ENCODE measurements at places on chromosomes 1 and 21.

- DNase-seq, result peak; percentile 54
Measured at GRCh38 chr1:112803906-112804762, 89.0 kb upstream of the PPM1J start.

GRCh38 chr1:102588536-102588935 is 519.8 kb downstream of the COL11A1 start:
- DNase-seq, result no peak

- no peak for DNase-seq
Measured at GRCh38 chr1:161219078-161219892, 4.1 kb downstream of the APOA2 start.

DNA sequence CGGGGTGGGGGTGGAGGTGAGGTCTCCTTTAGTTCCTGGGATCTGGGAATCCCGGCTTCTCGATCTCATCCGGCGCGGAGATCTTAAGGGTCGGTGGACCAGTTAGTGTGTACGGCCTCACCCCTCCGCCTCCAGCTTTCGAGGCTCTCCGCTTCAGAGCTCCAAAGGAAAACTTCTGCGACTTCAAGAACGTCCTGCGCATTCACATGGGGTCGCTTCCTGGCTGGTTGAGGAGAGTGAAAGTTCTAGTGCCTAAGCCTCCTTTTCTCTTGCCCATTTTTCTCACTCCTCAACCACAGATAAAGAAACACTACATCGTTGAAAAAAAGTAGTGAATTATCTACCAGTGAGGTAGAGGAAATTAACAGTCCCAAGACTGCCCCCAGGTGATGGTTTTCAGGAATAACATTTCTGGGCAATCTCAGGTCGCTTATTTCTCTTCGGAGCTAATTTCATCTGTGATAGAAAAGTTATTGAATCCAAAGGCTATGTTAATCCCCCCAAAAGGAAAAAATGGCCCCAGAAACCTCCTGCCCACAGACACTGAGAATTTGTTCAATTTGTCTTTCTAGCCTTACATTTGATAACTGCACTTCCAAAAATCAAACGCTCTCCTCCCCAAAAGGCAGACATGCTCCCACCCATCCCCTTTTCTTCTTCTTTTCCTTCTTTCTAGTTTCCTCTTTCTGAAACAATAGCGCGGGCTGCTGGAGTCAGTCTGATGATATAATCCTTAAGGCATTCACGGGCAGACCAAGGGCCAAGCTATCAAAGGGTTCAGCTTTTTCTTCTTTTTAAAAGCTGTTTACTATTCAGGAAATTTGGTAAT is 20.6 kb upstream of the TBX15 start:
- peak; percentile 42 for DNase-seq

- no peak for DNase-seq
Measured at GRCh38 chr1:89781494-89782126, 39.2 kb upstream of the LRRC8D start.

DNA sequence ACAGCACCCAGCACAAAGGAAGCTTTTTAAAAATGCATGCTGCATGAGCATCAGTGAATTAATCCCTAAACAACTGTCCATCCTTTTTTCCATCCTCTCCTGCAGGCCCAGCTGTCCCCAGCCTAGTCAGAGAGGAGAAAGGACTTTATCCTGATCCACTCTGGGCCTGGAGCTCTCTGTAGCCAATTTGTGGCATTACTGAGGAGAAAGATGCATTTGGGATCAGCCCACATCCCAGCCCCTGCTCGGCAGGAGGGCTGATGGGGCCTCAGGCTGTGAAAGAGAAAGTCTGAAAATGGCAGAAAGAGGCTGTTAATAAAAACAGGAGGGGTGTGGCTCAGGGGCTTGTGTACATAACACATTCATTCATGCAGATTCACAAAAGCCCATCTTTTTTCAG is 37.5 kb upstream of the ATP2B4 start:
- no peak for DNase-seq

GRCh38 chr1:209104646-209105045 is 478.9 kb upstream of the CAMK1G start:
- no peak for DNase-seq

DNA sequence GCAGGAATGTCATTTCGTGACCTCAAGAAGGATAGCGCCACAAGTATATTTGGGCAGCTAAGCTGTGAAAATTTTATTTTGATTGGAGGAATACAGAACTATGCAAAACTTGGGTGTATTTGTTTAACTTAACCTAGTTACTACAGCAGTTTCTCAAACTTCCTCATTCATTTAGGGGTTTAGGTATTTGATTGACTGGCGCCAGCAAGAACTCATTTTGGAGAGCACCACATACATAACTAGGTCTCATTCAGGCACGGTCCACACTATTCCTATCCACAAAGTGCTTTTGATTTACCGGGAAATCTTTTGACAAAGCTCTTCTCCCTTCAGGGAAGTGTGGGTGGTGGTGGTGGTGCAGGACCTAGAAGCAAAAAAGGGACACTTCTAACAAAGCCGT is 155.1 kb upstream of the NRIP1 start:
- DNase-seq, result no peak

DNA sequence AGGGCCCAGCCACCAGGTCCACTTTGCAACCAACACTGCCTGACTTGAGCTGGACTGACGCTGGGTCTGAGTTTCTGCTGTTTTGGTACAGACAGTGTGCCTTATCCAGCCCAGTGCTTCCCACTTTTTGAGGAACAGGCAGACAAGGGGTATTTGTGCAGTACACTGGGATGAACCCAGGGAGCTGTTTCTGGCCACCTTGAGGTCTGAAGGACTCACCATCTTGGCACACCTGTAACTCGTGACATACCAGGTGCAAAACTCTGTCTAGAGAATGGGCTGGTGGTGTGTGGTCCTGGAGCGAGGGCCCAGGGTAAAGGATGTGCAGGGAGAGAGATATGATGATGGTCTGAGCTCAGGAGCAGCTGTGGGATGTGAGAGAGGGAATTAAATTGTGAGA is 148.6 kb downstream of the PCP4 start:
- no peak for DNase-seq

GRCh38 chr1:199452627-199453026 is 574.9 kb upstream of the NR5A2 start:
- DNase-seq, result no peak

DNA sequence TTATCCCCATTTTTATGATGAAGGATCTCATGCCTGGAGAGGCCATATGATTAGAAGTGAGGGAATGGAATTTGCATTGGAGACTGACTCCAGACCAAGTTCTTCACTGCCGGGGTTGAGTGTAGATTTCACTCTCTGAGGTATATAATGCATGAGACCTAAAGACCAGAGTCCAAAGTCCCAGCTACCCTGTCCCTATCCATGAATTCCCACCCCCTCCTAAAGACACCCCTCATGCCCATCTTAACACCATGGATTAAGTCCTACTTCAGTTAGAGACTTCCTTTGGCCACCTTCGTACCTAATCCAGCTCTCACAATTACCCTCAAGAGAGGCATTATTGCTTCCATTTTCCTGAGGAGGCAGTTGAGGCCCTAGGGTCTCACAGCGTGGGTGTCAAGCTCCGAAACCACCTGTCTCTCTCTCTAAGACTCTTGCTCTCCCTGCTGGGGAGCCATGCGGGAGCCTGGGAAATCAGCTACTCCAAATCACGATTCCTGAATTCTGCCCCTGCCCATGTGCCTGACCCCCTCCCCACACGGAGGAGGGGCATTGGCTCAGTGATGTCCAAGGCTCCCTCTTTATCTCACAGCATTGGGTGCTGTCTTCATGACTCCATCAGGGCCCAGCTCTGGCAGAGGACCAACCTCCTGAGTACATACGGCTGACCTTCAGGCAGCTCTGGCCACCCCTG is 11.7 kb upstream of the FOXO6 start:
- DNase-seq, result no peak

DNA sequence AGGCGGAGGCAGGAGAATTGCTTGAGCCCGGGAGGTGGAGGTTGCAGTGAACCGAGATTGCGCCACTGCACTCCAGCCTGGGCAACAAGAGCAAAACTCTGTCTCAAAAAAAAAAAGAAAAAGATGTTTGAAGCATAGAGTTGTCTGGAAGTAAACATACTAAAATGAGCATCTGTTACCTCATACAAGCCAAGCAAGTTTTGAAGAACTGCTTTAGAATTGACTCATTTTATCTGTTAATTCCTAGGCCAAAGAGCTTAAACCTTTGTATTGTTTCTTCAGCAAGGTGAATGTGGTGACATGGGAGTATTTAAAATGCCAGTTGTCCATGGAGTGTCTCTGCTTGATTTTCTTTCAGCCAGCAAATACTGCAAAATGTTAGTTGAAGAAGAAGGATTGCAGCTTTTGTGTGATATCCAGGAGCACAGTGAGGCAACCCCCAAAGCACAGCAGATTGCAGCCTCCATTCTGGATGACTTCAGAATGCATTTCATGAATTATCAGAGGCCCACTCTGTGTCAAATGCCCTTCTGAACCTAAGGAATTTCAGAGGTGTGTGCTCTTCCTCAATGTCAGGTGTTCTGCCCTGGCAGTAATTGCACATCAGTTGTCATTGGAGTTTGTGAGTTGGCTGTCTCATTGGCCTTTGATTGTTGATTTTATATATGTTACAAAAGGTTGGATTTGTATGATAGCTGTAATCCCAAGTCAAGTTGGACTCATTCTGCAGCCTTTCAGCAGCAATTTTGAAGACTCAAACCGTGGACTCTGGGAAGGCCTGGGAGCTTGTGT is 28.9 kb downstream of the ECHDC2 start:
- DNase-seq, result no peak

DNA sequence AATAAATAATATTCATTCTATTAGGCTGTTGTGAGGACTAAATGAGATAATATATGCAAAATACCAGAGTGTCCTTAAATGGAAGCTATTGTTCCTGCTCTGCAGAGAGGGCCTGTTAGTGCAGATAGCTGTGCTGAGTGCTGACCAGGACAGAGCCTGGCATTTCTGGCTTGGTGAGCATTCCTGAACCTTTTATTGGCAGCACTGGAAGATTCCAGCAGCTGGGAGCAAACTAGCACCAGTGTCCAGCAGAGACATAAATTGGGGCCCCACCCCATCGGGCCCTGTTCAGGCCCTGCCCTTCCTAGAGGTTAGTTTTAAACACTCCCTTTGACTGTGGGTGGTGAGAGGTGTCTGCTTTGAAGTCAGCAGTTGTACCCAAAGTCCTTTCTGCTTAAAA is 85.9 kb upstream of the GADD45A start:
- no peak for DNase-seq

DNA sequence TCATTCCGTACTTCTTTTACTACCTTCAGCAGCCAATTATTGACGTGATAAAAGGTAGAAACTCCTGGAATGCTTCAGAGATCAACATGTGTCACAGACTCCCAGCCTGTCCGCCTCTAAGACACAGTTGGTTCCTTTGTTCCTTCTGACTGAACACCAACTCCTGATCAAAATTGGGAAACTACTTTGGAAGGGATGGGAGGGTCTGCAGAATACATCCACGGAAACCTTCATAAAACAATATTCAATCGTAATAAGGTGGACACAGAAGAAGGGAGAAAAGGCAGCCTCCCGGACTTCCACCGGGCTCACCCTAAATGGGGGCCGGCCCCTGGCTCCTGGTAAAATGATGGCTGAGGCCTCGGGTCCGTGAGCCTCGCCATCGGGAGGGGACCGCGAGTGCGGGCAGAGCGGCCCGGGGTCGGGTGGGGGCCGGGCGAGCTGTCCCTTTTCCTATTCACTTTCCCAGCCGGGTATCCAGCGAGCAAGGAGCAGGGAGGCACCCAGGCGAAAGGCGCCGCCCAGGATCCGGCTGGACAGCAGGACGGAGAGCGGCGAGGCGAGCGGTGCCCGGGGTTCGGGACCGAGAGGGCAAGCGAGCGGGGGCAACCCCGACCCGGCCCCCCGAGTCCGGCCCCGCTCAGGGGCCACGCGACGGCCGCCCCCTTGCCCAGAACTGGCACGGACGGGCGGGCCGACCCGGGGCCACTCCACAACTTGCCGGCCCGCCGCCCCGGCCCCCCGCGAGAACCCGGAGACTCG is 805 bp downstream of the NRIP1 start:
- no peak for DNase-seq

GRCh38 chr1:15323351-15323988 is 76.4 kb downstream of the FHAD1 start:
- peak; percentile 75 for DNase-seq

- no peak for DNase-seq
Measured at GRCh38 chr1:86489242-86489878, 20.6 kb downstream of the CLCA1 start.

DNA sequence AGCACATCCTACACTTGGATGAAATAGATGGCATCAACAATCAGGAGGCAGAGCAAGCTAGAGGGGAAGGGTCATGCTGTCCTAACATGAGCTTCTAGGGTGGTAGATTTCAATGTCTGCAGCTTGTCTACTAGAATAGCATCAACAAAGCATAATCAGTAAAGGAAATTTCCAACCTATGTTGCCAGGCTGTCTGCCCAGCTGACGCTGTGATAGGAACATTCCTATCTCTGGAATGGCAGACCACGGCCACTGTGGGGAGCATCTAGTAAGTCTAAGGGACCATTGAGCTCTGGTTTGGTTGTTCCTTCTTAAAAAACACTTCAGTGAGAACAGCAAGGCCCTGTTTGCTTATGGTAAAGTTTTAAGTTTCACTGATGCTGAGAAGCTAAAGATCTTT is 206.8 kb downstream of the PAPPA2 start:
- no peak for DNase-seq

DNA sequence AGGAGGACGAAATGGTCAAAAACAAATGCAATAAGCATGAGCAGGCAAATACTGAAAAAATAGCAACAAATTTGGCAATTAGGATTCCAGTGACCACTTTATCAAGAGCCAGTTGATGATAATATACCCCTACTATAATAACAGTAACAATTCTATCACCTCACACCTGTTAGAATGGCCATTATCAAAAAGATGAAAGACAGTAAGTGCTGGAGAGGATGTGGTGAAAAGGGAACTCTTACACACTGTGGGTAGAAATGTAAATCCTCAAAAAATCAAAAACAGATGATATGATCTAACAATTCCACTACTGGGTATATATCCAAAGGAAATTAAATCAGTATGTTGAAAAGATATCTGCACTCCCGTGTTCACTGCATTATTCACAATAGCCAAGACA is 114.3 kb upstream of the GFI1 start:
- DNase-seq, result no peak

Data from activated CD4-positive, alpha-beta T cell treated with anti-CD3 and anti-CD28 coated beads, Interleukin-2, Interleukin-4, amounts not matched to agents 100 ng/mL and 50 ng/mL, durations not matched to agents 16 hours and 8 hours (primary cell).